ENCODE measurements at places on chromosomes 12 and 14.

- no peaks in the 10 kb centered on the region for H3K27me3 ChIP-seq
- H3K27ac ChIP-seq: no peak overlapping the region
Observed at GRCh38 chr14:30943694-30944093, 69.3 kb downstream of the COCH start.

- DNase-seq: no peak
- no peak overlapping the region for H3K4me3 ChIP-seq
- H3K4me1 ChIP-seq: no peaks in the 10 kb centered on the region
- H3K36me3 ChIP-seq: no peaks in the 10 kb centered on the region
- H3K27me3 ChIP-seq: peaks cover 24% of the 10 kb centered on the region
Observed at GRCh38 chr14:101635749-101636560, 74.7 kb downstream of the DIO3 start.

GRCh38 chr12:98908866-98909265 is 263.8 kb downstream of the APAF1 start:
- peaks cover 2% of the 10 kb centered on the region for H3K27me3 ChIP-seq
- no peak overlapping the region for H3K4me3 ChIP-seq
- no peak for DNase-seq
- H3K27ac ChIP-seq: no peak overlapping the region
- H3K36me3 ChIP-seq: no peaks in the 10 kb centered on the region

DNA sequence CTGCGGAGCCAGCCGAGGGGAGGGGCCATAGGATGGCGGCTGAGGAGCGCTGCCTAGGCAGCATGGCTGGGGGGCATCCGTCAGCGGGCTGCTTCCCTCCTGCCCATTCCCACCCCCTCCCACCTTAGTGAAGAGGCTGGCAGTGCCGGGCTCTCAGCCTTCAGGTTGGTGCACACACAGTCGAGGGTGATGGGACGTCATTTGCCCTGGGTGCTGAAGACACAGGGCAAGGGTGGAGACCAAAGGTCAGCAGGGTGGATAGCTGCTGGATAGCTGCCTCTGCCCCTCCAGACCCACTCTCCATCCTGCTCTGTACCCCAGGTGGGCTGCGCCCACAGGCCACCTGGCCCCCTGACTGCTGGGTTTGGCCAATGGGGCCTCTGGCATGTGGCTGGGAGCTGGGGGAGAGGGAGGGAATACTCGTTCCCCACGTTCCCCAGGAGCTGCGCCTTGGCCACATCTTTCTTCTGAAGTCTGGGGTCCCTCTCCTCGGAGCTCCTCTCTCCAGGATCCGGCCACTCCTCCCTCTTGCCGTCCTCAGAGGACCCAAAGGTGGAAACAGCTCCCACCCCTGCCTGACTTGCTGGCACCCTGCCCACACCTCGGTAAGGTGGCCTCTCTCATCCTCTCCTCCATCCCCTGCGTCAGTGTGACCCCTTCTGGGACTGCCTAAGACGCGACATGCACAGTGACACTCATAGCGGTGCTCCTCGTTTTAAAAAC is 11.2 kb upstream of the CDC42BPB start:
- H3K36me3 ChIP-seq: no peaks in the 10 kb centered on the region
- no peak overlapping the region for H3K4me3 ChIP-seq
- DNase-seq: no peak
- no peak overlapping the region for H3K27ac ChIP-seq
- no peaks in the 10 kb centered on the region for H3K4me1 ChIP-seq
- H3K27me3 ChIP-seq: peaks cover 12% of the 10 kb centered on the region

DNA sequence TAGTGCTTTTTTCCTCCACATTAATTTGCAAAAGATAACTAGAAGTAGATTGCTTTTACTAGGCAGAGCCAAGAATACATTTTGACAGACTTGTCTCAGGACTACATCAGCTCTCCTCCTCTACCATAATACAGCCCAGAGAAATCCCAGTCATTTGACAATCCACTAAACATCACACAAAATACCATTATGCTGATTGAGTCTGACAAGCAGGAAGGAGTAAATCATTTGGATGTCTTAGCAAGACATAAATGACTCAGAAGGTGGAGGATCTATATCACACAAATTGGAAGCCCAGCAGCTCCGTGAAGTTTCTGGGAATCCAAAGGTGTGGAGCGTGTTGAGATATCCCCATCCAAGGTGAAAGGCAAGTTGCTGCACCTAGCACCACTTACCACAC is 75.4 kb upstream of the FKBP4 start:
- peaks cover 15% of the 10 kb centered on the region for H3K27me3 ChIP-seq
- no peak overlapping the region for H3K4me3 ChIP-seq
- H3K27ac ChIP-seq: no peak overlapping the region
- no peak for DNase-seq

DNA sequence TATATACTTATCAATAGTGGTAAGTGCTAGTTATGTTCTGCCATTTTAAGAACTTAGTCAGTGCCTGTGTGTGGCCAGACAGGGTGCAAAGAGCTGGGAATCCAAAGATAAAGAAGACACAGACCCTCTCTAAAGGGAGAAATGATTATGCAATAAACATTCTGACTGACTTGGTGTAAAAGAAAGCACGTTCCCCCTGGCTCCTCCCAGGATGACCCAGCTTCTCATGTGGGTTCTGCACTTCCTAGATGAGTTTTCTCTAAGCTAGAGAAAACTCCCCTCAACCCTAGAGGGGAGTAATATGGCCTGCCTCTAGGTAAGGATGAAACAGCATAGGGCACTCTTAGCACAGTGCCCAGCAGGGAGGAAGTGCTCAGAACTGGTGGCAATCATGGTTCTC is 231.2 kb downstream of the VRK1 start:
- H3K27ac ChIP-seq: no peak overlapping the region
- peaks cover 8% of the 10 kb centered on the region for H3K4me1 ChIP-seq
- peaks cover 11% of the 10 kb centered on the region for H3K36me3 ChIP-seq
- DNase-seq: no peak
- no peak overlapping the region for H3K4me3 ChIP-seq
- peaks cover 42% of the 10 kb centered on the region for H3K27me3 ChIP-seq

DNA sequence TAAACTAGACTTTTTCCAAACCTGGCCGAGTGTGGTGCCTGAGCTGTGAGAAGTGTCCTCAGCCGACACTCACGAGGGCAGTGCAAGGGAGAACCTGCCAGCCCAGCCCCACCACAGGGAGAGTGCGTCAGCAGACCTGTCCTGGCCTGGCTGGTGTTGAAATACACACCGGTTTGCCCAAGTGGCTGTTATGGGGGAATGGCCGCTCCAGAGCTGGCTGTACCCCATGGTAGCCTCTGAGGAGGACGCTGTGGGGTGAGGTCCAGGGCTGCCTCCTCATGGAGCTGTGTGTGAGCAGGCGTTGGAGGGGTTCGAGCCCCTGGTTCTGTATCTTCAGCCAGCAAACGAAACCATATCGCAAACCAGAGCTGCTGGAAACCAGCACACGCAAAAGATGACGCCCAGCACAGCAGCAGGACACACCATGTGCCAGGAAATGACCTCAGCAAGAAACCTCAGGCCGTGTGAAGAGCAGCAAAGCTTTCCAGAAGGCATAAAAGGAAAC is 9.4 kb downstream of the ANKRD9 start:
- H3K27ac ChIP-seq: peak overlapping the region; percentile 60
- H3K36me3 ChIP-seq: peaks cover 3% of the 10 kb centered on the region
- H3K27me3 ChIP-seq: no peaks in the 10 kb centered on the region
- peaks cover 11% of the 10 kb centered on the region for H3K4me1 ChIP-seq
- H3K4me3 ChIP-seq: no peak overlapping the region
- DNase-seq: no peak

DNA sequence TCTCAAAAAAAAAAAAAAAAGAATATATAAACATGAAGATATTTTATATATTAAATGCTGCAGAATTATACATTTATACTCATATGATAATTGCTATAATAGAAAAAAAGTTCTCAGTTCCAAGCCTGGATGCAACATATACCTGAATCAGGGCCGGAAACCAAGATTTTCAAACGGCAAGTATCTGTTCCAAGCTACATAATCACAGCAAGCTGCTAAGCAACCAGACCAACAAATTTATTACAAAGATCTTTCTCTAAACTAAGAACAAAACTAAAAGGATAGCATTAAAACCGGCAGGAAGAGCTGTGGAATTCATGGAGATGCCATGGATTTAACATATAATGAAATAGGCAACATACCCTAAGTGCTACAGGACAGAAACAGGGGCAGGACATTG is 7.1 kb downstream of the RACGAP1 start:
- H3K27me3 ChIP-seq: no peaks in the 10 kb centered on the region
- H3K27ac ChIP-seq: no peak overlapping the region
- H3K4me1 ChIP-seq: peaks cover 34% of the 10 kb centered on the region
- H3K4me3 ChIP-seq: no peak overlapping the region
- H3K36me3 ChIP-seq: peaks cover 38% of the 10 kb centered on the region

DNA sequence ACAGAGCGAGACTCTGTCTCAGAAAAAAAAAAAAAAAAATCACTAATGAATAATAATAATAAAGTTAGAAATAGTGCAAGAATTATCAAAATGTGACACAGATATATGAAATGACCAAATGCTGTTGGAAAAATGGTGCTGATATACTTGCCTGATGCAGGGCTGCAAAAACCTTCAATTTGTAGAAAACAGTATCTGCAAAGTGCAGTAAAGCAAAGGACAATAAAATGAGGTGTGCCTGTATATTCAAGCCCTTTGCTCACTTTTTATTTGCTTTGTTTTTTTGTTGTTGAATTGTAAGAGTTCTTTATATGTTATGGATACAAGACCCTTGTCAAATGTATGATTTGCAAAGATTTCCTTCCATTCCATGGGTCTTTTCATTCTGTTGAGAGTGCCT is 9.0 kb upstream of the PAPOLA start:
- DNase-seq: no peak
- H3K27me3 ChIP-seq: peaks cover 28% of the 10 kb centered on the region
- H3K36me3 ChIP-seq: no peaks in the 10 kb centered on the region
- no peak overlapping the region for H3K27ac ChIP-seq
- H3K4me3 ChIP-seq: no peak overlapping the region
- peaks cover 5% of the 10 kb centered on the region for H3K4me1 ChIP-seq

GRCh38 chr12:89576572-89577220 is 50.8 kb upstream of the POC1B start:
- H3K27me3 ChIP-seq: no peaks in the 10 kb centered on the region
- H3K4me3 ChIP-seq: no peak overlapping the region
- H3K27ac ChIP-seq: no peak overlapping the region
- DNase-seq: no peak

GRCh38 chr14:91399868-91400640 is 17.6 kb downstream of the CCDC88C start:
- H3K4me3 ChIP-seq: peak overlapping the region; percentile 100
- peaks cover 77% of the 10 kb centered on the region for H3K4me1 ChIP-seq
- H3K27ac ChIP-seq: peak overlapping the region; percentile 93
- DNase-seq: peak; percentile 60

GRCh38 chr14:36582011-36582873 is at the start of gene NKX2-8:
Gene NKX2-8 (minus strand): TSS chr14:36582614. CDS start chr14:36582389, 225 bp downstream.
- DNase-seq: peak; percentile 27
- peak within 1 kb of the TSS; percentile 5 for H3K4me3 ChIP-seq
- H3K4me1 ChIP-seq: no peaks in the 10 kb centered on the region
- no peaks in the 10 kb centered on the region for H3K36me3 ChIP-seq
- no peak within 1 kb of the TSS for H3K27ac ChIP-seq

GRCh38 chr12:4909734-4910501 is at the start of gene KCNA1:
Gene KCNA1 (plus strand): TSS chr12:4909905. CDS start chr12:4911379, 1,474 bp downstream.
- peaks cover 49% of the 10 kb centered on the region for H3K27me3 ChIP-seq
- no peaks in the 10 kb centered on the region for H3K36me3 ChIP-seq
- H3K4me3 ChIP-seq: peak within 1 kb of the TSS; percentile 92
- peaks cover 12% of the 10 kb centered on the region for H3K4me1 ChIP-seq
- DNase-seq: peak; percentile 46

DNA sequence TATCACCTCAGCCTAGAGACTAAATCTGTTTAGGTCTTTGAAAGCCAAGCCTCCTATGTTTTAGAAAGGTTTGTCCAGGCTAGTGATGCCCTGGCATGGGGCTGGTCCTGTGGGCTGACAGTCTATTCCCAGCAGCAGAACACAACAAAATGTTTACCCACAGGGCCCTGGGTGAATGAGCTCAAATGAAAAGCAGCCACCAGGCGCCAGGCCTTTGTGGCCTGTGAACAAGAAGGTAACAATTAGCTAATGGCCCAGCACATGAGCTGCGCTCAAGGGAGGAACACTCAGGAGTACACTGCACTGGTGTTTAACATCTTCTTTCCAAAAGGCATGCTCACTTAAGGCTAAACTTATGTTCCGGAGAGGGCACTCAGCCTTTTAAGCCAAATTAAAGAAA is 202.2 kb downstream of the MON2 start:
- H3K4me1 ChIP-seq: no peaks in the 10 kb centered on the region
- H3K27me3 ChIP-seq: peaks cover 12% of the 10 kb centered on the region
- no peaks in the 10 kb centered on the region for H3K36me3 ChIP-seq
- DNase-seq: no peak
- no peak overlapping the region for H3K4me3 ChIP-seq

DNA sequence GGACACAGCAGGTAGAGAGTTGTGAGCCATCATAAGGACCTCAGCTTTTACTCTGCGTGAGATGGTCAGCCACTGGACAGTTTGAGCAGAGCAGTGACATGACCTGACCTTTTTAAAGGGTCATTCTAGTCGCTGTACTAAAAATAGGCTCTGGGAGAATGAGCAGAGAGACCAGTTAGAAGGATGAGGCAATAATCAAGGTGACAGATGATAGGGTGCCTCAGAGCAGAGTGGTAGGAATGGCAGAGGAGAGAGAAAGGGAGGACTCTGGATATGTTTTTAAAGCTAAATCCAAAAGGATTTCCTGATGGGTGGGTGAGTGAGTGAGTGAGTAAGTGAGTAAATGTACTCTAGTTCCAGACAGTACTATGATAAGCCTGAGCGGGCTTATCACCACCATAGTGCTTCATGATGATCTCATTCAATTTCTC is 83.6 kb upstream of the ARHGAP5 start:
- H3K27me3 ChIP-seq: peaks cover 4% of the 10 kb centered on the region
- H3K36me3 ChIP-seq: no peaks in the 10 kb centered on the region
- H3K4me3 ChIP-seq: no peak overlapping the region
- H3K4me1 ChIP-seq: no peaks in the 10 kb centered on the region
- no peak overlapping the region for H3K27ac ChIP-seq

GRCh38 chr14:32900547-32900946 is 38.1 kb upstream of the NPAS3 start:
- no peak overlapping the region for H3K27ac ChIP-seq
- peaks cover 5% of the 10 kb centered on the region for H3K4me1 ChIP-seq
- H3K27me3 ChIP-seq: no peaks in the 10 kb centered on the region
- H3K36me3 ChIP-seq: no peaks in the 10 kb centered on the region
